ENCODE measurements at places on chromosomes 3 and 15. TPM values are rescaled to one million over a fixed set of nuclear protein-coding genes. Genes with fewer than 3 reads are reported as not detected.

GRCh38 chr3:184486614-184487013 is 75.0 kb upstream of the EPHB3 start:
- no peak overlapping the region for H3K27ac ChIP-seq
- no peaks in the 10 kb centered on the region for H3K36me3 ChIP-seq
- DNase-seq: no peak
- no peak overlapping the region for H3K4me3 ChIP-seq
- no peaks in the 10 kb centered on the region for H3K4me1 ChIP-seq

DNA sequence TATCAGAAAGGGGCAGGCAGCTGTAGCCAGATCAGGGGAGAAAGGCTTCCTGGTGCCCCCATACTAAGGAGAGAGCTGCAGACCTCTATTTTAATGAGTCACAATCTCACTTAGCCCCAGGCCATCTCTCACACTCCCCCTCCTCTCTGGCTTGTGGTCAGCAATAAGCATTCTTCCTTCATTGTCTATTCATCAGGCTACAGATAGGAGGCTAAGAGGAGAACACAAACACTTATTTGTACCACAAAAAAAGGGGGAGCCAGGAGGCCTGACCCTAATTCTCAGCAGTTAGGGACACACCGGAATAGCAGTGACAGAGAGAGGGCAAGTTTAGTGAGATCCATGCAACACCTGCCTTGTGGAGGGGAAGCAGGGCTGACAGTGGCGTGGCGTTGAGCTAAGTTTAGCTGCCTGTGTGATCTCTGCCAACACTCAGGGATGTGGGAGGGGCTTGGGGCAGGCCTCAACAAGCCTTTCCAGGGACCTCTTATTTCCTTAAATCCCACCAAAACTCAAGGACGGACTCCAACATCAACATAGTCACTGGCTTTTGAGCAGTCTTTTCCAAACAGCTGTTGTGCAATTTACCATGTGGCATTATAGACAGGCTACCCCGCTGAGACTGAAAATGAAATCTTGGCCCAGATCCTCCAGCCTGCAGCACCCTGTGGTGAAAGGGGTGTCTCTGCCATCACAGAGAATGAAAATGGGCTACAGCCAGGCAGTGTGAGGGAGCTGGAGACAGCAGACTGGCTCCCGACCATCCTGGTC is 191.9 kb upstream of the TSC22D2 start:
- H3K4me3 ChIP-seq: no peak overlapping the region
- H3K27me3 ChIP-seq: no peaks in the 10 kb centered on the region
- DNase-seq: peak; percentile 21
- no peaks in the 10 kb centered on the region for H3K36me3 ChIP-seq
- H3K4me1 ChIP-seq: peaks cover 29% of the 10 kb centered on the region

LINGO1 gene
- 36.8 TPM for total RNA-seq

DNA sequence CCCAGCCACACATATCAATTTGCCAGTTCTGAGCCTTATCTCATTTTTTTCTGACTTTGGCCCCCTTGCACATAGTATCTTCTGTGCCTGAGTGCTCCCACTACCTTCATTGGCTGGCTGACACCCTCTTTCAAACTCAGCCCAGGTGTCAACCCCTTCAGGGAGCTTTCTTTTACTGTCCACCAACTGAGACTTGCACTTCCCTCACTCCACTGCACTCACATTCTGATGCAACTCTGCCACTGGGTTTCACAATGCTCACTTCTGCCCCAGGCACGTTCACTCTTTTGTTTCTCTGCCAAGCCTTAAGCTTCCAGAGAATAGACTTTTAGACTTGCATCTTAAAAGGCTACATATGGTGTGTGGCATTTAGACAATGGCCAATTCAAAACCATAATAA is 101.5 kb upstream of the CBLB start:
- H3K27ac ChIP-seq: peak overlapping the region; percentile 57
- no peaks in the 10 kb centered on the region for H3K27me3 ChIP-seq
- peaks cover 8% of the 10 kb centered on the region for H3K36me3 ChIP-seq
- no peak overlapping the region for H3K4me3 ChIP-seq

CADM2 gene
- 4.2 TPM for total RNA-seq

- H3K27me3 ChIP-seq: peaks cover 26% of the 10 kb centered on the region
- H3K27ac ChIP-seq: no peak overlapping the region
- peak; percentile 94 for DNase-seq
- no peak overlapping the region for H3K4me3 ChIP-seq
- no peaks in the 10 kb centered on the region for H3K36me3 ChIP-seq
Measured at GRCh38 chr3:50192689-50193141, 1.3 kb downstream of the GNAT1 start.

GOLGA8G gene
- not detected for total RNA-seq

GRCh38 chr3:41975416-41976103 is 13.7 kb upstream of the ULK4 start:
- H3K27ac ChIP-seq: no peak overlapping the region
- H3K27me3 ChIP-seq: no peaks in the 10 kb centered on the region
- no peak overlapping the region for H3K4me3 ChIP-seq
- no peaks in the 10 kb centered on the region for H3K4me1 ChIP-seq
- no peak for DNase-seq

NPAP1 gene
- 0.30 TPM for total RNA-seq

DNA sequence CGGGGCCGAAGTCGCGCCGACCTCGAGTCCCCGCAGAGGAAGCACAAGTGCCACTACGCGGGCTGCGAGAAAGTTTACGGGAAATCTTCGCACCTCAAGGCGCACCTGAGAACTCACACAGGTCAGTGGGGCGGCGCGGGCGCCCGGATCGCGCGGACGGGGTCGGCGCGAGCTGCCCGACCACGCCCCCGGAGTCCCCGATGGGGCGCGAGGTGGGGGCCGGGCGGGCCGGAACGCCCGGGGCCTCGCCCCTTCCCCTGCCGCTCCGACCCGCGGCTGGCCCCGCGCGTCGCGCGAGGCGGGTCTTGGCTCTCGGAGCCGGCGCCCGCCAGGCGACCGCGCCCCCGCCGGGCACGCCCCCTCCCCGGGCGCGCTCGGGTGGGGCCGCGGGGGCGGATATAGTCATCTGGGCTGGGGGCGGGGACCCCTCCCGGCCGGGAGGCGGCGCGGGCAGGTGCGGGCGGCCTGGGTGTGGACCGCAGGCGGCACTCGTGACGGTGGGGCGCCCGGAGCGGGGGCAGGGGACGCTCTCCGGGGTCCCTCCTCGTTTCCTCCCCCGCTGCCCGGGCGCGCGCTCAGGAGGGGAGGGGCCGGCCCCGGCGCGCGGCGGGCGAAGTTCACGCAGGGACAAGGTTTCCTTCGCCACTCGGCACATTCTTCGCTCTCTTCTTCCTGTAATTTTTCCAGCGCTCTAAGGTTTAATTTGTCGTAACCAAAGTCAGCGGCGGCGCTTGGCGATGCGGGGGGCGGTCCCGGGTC is 1.2 kb downstream of the KLF13 start:
- H3K27me3 ChIP-seq: peaks cover 15% of the 10 kb centered on the region
- no peak overlapping the region for H3K27ac ChIP-seq
- peak overlapping the region; percentile 95 for H3K4me3 ChIP-seq
- no peaks in the 10 kb centered on the region for H3K36me3 ChIP-seq

MYLK gene
- total RNA-seq: 20.1 TPM

DNA sequence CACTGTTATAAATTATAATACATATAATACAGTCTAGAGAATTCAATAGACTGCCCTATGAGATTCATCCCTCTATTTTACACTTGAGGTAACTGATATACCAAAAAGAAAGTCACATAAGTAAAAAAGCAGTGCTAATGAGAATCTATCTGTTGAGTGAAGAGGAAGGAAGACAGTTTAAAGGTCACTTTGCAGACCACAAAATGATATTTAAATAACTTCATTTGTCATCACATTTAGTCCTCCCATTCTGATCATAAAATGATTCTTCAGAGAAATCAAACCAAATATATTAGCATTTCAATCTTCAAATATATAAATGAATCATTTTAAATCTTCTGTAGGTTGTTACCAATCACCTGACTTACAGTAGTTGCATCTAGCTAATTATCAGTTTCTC is 60.5 kb upstream of the CCDC50 start:
- no peaks in the 10 kb centered on the region for H3K27me3 ChIP-seq
- no peak for DNase-seq
- no peaks in the 10 kb centered on the region for H3K4me1 ChIP-seq
- H3K4me3 ChIP-seq: no peak overlapping the region

SLC6A20 gene
- not detected for total RNA-seq

CDAN1 gene
- 41.0 TPM for total RNA-seq

GRCh38 chr15:100836501-100836900 is 43.1 kb upstream of the ALDH1A3 start:
- no peaks in the 10 kb centered on the region for H3K4me1 ChIP-seq
- no peaks in the 10 kb centered on the region for H3K27me3 ChIP-seq
- no peak overlapping the region for H3K4me3 ChIP-seq
- DNase-seq: no peak

ARRDC4 gene
- 14.2 TPM for total RNA-seq

DNA sequence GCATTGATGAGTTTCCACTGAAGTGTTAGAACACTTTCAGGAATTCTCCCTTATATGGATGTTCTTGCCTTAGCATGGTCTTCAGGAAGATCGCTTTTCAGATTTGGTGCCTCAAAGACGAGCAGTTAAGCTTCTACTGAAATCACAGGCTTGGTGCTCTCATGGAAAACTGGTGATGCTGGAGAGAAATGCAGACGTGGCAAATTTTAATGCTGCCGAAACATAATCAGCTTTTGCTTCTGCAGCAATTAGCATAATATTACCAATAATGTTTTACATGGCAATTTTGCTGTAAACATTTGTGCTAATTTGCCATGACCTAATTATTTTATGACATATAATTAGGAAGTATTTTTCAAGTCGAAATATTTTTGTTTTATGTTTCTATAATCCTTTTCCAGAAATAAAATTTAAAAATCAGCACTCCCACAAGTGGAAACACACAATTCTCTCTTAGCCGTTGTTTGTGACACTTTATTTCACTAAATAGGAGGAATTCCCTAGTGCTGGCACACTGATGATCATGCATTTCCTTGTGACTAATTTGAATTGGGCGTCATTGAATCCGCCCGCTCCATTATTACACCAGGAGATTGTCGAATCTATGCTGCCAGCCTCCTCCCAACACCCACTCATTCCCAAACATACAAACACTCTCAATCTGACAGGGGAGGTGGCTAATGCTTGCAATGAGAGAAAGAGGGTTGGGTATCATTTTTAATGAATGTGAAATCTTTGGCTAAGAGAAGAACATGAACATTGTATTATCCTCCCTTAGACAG is 506.8 kb upstream of the PPP2R3A start:
- peaks cover 2% of the 10 kb centered on the region for H3K27me3 ChIP-seq
- DNase-seq: no peak
- H3K36me3 ChIP-seq: no peaks in the 10 kb centered on the region
- H3K27ac ChIP-seq: no peak overlapping the region

DNA sequence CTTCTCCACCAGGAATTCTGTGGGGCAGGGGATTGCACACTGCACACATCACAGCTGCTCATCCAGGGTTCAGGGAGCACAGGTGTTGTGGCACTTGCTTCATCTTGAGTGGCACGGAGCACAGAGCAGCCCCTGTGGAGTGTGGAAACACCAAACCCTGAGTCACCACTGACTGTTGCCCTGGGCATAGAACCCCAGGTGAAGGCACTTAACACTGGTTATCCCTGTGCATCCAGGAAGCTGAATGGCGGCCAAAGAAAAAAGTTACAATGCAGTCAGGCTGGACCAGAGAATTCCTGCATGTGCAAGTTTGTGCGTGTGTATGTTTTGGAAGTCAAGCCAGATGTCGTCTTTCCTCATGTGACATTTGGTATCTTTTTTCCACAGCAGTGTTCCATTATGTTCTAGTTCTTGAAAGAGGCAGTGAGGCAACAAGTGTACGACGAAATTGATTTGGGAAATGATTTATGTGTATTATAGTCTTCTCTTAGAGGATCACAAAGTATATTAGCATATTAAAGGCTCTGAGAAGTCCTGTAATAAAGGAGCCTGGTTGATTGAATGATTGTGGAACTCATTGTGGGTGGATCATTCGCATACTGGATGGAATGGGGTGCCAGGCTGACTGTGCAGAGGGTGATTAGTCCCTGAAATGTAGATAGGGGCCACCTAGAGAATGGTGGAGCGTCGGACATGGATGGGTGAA is 292.3 kb downstream of the TLE3 start:
- H3K4me3 ChIP-seq: no peak overlapping the region
- peaks cover 4% of the 10 kb centered on the region for H3K27me3 ChIP-seq
- H3K36me3 ChIP-seq: no peaks in the 10 kb centered on the region
- no peak overlapping the region for H3K27ac ChIP-seq
- DNase-seq: no peak
- H3K4me1 ChIP-seq: no peaks in the 10 kb centered on the region

DNA sequence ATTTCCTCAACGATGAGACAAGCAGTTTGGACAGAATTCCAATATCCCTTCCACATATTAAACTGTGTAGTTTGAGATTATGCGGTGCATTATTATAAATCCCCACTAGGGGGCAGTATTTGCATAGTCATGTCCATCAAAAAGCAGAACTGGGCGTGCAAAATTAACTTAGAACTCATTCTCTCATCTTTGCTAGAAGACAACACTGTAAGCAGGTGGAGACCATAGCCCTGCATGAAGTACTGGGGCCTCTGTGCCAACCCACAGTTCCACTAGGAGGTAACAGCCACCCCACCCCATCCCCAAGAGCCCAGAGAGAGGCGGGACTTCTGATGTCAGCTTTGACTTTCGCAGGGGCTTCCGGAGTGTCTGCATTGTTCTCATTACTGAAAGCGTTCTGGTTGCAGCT is 106.6 kb upstream of the TMC3 start:
- no peaks in the 10 kb centered on the region for H3K27me3 ChIP-seq
- H3K4me3 ChIP-seq: peak overlapping the region; percentile 35
- H3K4me1 ChIP-seq: peaks cover 10% of the 10 kb centered on the region
- no peaks in the 10 kb centered on the region for H3K36me3 ChIP-seq

DNA sequence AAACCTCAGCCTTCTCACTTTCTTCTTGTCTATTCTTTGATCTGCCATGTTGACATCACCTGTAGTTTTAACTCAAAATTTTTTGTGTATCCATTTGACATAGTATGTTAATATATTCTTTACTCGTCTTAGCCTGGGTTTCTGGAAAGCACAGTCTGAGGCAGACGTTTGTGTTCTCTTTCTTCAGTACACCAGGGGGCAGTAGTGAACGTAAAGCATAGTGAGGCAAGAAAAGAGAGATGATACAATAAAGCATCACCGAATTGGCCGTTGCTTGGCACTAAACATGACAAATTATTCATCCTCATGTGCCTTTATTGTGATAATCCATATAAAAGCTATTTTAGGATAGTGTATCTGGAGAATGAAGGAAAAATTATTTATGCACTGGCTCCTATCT is 141.0 kb upstream of the MYRIP start:
- H3K4me1 ChIP-seq: no peaks in the 10 kb centered on the region
- peaks cover 37% of the 10 kb centered on the region for H3K27me3 ChIP-seq
- no peaks in the 10 kb centered on the region for H3K36me3 ChIP-seq
- peak; percentile 3 for DNase-seq

Measured in neural crest cell (in vitro differentiated cells).